ENCODE measurements at places on chromosomes 4 and X.

GRCh38 chr4:43716721-43717395, 731.8 kb downstream of the KCTD8 start:
- DNase-seq: no peak

DNA sequence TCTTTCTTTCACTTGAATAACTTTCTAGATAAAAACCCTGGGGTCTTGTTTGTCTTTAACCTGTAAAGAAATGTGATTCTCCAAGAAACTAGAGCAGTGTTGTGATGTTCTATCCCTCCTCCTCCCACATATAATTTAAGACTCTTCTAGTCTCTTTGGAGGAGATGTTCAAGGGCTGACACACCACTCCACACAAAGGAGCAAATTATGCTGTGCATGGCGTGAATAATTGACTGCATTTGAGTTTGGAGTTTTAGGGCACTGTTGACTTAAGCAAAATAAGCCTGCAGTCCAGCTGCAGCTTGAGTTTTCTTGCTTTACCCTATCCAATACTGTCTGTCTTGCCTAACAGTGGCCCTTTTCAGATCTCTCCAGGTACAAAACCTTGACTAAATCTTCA, 119.7 kb downstream of the CHRDL1 start:
- no peak for DNase-seq

DNA sequence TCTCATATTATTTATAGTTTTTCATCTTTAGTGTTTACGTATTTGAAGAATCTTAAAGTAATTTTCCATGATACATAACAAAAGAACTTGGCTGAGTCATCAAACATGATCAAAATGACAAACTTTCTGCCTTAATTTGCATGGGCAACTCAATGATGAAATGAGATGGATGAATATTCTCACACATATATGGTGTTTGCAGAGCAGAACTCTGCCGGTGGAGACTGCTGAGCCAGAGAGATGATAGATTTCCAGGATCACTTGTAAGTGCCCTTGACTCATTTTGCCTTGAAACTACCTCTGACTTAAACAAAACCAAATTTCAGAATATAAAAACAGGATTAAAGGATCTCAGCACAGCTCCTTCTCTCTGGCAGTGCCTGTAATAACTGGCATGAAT, 38.2 kb downstream of the TRPC3 start:
- no peak for DNase-seq

DNA sequence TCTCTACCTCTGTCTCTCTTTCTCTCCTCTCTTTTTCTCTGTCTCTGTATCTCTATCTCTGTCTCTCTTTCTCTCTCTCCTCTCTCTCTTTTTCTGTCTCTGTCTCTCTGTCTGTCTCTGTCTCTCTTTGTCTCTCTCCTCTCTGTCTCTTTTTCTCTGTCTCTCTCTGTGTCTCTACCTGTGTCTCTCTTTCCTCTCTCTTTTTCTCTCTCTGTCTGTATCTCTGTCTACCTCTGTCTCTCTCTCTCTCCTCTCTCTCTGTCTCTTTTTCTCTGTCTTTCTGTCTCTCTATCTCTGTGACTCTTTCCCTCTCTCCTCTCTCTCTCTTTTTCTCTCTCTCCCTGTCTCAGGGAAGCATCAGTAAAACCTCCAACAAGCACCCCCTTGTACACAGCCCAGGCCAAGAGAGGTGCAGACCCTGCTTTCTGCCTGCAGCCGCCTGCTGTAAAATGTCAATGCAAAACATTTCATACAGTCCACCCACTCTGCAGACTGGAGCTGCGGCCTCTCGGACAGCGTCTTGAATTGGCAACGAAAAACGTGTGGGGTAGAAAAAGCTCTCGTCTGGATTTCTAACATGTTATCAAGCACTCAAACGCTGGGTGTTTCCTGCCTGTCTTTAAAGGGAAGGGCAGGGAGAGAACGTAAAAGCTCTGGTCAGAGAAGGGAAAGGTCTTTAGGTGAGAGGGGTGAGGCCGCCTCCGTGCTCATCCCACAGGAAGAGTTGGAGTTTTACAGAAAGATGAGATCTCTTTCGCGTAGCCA, 3.7 kb upstream of the SHOX start:
- no peak for DNase-seq

- DNase-seq: peak; percentile 13
These were observed 113.8 kb upstream of the STIM2 start for GRCh38 chr4:26746802-26747213.

- no peak for DNase-seq
These were observed 82.9 kb downstream of the CLCN4 start for GRCh38 chrX:10239611-10240064.

DNA sequence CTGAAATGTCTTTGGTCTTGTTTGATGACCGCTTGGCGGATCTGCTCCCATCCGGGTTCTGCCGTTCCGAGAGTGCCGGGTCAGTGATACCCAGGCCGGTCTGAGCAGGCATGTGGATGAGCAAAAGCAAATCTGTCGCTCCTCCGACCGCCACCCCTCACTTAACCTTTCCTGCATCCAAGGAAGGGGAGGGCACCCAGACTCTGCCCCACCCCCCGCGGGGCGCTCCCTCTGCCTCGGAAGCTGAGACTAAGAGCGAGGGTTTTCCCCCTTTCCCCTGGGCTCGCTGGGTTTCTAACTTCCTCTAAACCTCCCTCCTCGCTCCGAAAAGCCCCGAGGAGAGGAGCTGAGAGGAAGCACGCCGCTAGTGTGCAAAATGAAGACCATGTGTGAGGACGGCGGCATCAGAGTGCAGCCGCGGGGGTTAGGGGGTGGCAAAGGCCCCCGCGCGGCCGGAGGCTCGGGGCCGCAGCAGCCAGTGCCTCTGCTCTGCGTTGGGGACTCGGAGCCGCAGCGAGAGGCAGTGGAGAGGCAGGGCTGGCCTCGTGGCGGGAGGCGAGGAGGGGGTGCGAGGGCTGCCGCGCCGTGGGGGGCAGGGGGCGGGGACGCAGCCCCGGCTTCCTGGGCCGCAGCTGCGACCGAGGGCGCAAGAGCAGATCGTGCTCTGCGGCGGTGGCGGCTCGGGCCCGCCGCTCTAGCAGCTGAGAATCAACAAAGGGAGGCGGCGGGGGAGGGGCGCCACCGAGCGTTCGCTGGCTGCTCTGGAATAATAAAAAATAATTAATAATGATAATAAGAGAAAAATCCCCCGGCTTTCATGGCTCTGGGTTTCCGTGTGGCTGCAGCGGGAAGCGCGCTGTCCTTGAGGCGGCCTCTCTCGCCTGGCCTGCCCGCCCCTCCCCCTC, 55.8 kb upstream of the BCOR start:
- peak; percentile 51 for DNase-seq

- no peak for DNase-seq
These were observed 116.9 kb downstream of the EFNB1 start for GRCh38 chrX:68945603-68946228.

DNA sequence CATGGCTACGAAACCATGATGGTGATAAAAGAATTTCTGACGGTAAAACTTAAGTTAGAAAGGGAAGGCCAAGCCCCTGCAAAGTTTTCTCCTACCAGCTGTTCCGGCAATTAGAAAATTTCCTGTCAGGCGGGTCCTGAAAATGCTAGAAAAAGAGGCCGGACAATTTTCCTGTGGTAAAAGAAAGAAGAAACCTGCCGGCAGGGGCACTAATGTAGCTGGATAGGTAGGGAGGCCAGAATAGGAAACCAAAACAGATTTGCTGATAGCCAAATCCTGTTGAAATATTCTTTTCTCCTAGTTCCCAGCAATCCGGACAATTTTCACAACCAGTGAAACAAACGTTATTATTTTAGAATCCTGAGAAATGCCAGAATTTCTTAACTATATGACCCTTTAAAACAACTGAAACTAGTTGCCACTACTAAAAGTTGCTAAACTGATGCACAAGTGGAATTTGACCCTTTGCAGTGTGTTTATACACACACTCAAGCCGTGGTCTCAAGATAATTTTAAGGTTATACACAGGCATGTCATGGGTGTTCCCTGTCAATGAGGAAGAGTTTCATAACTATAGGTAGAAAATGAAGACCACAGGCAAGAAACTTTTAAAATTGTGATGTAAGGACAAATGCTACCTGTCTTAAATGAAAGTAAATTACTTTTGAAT, 47.7 kb downstream of the RPS6KA3 start:
- no peak for DNase-seq

DNA sequence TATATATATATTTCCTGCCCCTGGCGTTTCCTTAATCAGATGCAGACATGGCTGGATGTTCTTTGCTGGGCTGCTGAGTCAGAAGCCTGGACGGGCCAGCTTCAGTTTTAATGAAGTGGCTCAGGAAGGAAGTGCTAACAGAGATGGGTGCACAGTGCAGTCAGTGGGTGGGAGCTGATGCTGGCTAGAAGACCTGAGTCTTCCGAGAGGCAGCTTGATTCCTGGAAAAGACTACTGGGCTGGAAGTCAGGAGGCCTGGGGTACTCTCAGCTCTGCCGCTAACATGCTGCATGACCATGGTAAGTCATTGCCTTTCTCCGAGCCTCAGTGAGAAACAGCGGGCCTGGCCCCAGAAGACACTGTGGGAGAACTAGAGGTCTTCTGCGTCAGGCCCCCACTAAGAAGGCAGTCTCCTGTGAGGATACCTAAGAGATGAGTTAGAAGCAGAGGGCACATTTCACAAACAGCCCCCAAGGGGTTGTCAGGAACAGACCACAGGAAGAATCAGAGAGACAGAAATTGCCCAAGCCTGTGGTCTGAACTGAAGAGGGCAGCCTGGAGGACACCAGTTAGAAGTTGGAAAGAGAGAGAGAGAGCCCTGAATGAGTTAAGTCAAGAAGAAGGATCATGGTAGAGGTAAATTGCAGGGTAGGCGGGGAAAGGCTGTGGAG, 8.3 kb upstream of the CD40LG start:
- no peak for DNase-seq

DNA sequence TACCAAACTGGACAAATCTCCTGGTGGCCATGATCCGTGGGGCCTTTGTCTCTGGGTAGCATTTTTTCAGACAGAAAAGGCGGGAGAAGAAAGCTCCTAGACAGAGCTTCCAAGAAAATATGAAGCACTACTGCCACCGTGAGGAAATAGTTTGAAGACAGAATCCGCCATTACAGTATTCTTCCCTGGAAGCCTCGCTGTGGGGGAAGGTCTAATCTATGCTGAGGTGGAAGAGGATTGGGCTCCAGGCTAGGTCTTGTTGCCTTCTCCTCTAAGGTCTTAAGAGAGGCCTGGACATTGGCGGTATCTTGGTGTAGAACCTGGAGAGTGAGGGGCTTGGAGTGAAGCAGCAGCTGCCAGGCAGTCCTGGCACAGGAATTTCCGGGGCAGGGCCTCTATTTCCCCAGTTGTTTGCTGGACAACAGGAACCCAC, 218.9 kb downstream of the OR13H1 start:
- DNase-seq: no peak

GRCh38 chr4:123832173-123833026, 435.8 kb downstream of the SPRY1 start:
- DNase-seq: no peak

DNA sequence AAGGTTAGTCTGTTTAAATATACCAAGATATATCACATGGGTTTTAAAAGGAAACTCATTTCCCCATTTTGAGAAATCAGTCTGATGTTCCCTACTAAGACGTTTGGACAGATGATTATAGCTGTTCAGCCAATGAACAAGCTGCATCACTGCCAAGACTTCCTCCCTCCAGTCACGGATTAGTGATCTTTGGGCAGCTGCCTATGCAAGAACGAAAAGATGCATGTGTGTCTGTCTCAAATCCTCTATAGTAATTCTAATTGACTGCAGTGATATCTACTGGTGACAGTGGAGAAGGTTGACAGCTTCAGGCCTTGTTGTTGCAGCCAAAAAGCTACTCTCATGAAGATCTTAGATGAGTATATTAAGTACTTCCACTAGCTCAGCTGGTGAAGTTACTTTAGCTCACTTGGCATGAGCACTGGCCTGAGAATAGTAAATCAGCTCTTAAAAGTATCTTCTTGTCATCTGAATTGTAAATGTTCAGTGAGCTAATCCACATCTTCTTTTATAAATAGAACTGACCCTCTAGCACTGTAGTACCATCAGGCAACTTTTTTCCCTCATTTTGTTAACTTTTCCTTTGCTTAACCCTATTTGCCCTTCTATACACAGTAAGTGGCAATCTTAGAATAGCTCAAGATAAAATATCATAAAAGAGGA, 134.5 kb upstream of the PCDH10 start:
- no peak for DNase-seq

- DNase-seq: no peak
These were observed 1069.5 kb downstream of the FAM133A start for GRCh38 chrX:94743478-94743877.

DNA sequence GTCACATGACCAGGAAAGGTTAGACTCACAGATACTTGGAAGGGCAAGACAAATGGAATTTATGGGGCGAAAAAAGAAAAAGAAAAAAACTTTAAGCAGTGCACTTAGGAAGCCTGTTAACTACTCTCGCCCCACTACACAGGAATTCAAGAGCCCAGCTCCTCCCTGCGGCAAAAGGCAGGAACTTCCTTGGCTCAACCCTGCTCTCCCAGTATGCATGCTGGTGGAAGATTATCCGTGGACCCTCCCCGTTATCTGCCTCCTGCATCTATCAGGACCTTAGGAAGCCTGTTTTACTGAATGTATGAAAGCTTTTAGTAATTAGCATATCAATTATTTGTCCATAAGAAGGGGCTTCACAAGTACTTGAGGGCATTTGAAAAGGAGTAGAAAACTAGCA, 40.1 kb upstream of the RPA4 start:
- no peak for DNase-seq

- no peak for DNase-seq
These were observed 143.9 kb upstream of the TBL1X start for GRCh38 chrX:9320940-9321339.

GRCh38 chr4:10204401-10205058, 87.9 kb upstream of the WDR1 start:
- DNase-seq: no peak

DNA sequence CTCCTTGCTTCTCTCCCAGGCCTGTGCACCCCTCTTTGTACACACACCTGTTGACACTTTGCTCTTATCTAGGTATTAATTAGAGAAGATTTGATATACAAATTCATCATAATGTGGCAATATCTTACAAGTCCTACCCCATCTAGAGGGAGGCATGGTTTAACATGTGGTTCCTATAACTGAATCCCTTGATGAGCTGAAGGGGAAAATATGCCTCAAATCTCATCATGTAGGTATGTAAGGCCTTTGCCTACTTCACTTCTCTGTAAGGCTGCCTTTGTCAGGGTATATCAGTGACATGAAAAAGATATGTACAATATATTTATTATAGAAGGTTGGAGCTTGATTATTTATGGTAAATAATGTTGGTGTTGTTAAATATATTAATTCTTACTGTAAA, 31.9 kb downstream of the HTR2C start:
- no peak for DNase-seq

DNA sequence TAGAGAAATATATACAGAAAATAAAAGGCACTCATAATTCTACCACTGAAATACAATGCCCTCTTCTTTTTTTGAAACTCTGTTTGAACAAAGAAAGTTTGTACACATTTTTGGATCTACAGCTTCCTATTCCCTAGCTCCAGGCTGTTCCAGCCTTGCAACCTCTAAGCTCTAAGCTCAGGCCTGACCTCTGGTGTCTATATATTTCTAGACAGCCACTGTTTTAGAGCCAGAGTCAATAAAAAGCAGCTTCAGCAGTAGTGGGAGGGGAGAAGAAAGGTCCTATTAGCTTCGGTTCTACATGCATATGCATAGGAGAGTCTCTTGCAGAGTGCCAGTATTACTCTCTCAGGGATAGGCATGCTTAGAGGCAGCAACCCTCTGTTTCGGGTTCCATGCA, 39.7 kb downstream of the CLDN2 start:
- no peak for DNase-seq

All from activated T-cell treated with anti-CD3 and anti-CD28 coated beads for 24 hours (primary cell).